ENCODE measurements at places on chromosomes 1 and 21.

DNA sequence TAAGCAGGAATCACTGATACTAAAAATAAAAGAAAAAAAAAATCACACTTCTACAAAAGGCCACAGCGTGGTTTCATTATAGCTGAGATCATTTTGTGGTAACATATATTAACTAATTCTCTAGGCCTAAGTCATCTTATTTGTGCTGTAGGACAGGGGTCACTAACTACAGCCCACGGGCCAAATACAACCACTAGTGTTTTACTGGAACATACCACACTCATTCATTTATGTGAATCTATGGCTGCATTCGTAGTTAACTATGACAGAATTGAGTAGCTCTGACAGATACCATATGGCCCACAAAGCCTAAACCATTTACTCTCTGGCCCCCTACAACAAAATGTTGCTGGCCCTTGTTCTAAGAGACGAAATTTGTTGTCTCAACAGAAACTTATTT lies 224.4 kb downstream of the VAV3 start:
- DNase-seq: no peak

GRCh38 chr1:23356471-23357137 lies 12.5 kb upstream of the HNRNPR start:
- no peak for DNase-seq

DNA sequence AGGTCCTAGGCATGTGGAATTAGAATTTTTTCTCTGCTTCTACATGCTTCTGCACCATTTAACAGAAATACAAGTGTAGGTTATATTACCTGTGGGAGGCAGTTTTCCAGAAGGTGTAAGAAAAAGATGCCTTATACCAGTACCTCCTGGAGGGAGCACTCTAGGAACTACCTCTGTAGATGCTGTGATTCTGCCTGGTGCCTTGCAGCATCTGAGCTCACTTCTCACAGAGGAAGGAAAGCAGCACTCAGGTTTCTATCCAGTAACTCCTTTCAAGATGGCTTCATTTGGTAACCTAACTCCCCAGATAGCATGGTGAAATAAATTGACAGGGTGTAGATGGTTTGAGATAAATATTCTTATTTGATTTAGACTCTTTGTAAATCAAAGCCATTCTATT lies 50.3 kb downstream of the GIPC2 start:
- no peak for DNase-seq

DNA sequence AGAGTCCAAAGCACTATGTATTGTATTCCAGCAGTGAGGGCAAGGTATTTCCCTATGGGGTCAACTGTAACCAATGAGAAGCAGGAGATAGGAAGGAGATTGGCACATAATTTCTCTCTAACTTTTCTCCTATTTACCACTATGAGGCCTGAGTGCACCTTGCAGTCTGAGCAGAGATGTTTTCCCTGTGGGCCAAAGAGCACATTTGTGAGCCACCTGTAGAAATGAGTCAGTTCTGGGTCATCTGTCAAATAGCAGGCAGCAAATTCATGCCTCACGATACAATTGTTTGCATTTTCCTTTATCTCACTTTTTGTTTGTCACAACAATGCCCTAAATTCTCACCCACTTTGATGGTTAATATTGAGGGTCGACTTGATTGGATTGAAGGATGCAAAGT lies 547.2 kb upstream of the NCAM2 start:
- DNase-seq: no peak

DNA sequence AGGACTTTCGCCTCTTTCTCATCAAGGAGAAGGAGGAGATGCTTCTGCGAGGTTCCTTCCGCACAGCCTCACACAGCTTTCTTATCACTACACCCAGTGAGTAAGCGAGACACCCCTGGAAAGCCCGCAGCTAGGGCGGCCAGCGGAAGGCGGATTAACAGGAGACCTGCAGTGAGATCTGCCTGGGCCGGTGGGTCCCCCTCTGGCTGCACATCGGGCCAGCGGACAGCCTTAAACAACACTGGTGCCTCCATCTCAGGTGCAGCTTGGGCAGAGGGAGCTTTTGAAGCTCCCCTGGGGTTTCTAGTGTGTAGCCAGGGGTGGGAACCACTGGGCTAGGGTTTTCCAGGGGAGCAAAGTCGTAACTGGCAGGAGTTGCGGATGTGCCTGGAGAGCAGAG lies 17.5 kb upstream of the MTARC1 start:
- no peak for DNase-seq

GRCh38 chr1:6822530-6823359 lies 37.5 kb downstream of the CAMTA1 start:
- DNase-seq: no peak

DNA sequence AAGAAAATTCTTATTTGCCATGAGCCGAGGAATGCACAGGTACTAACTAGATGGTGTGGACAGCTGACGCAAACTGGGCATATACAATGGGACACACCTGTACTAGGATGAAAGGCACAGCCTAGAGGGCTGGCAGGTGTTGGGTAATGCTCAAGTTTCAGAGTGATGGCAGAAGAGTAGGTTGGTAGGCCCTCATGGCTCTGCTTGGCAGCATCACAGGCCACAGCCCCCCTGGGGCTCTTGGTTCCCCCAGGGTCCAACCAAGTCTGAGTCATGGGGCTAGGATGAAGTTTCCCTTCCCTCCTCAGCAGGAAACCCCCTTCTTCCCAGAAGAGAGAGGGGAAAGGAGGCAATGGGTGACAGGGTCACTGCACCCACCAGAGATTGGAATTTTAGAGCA lies 35.2 kb downstream of the SPEN start:
- DNase-seq: peak; percentile 26

DNA sequence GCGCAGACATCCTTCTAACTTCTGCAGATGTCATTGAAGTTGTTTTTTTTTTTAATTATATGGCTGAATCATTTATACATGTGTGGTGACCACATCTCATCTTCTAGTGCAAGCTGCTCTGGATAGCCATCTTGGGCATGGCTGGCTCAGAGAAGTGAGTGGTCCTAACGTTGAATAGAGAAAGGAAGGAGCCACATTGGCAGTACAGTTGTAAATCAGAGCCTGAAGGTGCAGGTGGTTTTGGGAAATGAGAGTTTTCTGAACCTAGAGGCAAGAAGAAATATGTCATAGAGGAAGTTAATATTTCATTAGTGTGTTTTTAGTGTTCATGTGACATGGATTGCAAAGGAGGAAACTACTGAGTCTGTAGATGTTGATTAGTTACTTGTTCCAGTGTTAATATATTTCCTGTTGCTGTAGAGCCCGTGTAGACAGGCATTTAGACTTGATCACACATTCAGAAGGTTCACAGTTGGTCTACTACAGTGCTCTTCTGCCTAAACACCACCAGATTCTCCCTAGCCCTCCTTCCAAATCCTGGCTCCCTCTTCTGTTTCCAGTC lies 163.7 kb downstream of the ROR1 start:
- DNase-seq: no peak

DNA sequence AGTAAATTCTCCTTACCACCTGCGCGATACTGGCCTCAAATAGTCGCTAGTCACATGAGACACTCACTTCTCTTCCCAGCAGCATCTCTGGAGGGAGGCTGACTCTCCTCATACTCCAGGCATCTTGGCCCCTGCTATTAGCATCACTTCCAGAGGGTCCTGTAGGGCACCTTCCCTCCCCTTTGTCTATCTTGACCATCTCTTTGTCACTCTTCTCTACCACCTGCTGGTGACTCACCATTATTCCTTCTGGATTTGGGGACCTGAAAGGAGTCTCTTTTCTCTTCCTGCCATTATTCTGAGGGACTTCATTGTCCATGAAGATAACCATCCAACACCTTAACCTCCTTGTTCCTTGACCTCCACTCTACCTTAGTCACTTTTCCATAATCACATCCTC lies 31.7 kb upstream of the GPR37L1 start:
- DNase-seq: no peak

GRCh38 chr1:157142201-157142600 lies 4.0 kb upstream of the ETV3 start:
- no peak for DNase-seq

- no peak for DNase-seq
Observed at GRCh38 chr1:228344631-228345072, 62.0 kb downstream of the TRIM11 start.

GRCh38 chr1:1754051-1754815 lies 24.0 kb downstream of the NADK start:
- DNase-seq: no peak

DNA sequence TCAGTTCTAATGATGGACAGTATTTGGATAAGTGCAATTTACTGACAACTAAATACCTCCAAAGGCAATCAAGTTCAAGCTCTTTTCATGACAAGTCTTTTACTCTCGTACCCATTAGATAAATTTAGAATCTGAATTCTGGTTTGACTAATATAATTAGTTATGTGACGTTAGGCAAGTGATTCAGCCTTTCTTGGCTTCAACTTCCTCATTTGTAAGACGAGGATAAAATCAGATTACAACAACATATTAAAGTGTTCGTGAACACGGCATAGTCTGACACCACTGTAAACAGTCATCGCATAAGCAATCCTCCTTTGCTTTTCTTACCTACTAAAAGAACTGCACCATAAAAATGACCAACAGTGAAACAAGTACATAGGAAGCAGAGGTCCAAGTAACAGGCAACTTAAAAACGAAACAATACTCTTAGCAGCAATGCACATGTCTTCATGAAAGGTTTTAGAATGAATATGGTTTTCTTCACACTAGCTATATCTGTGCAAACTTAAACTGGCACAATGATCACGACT lies 25.7 kb downstream of the COA6 start:
- peak; percentile 35 for DNase-seq

DNA sequence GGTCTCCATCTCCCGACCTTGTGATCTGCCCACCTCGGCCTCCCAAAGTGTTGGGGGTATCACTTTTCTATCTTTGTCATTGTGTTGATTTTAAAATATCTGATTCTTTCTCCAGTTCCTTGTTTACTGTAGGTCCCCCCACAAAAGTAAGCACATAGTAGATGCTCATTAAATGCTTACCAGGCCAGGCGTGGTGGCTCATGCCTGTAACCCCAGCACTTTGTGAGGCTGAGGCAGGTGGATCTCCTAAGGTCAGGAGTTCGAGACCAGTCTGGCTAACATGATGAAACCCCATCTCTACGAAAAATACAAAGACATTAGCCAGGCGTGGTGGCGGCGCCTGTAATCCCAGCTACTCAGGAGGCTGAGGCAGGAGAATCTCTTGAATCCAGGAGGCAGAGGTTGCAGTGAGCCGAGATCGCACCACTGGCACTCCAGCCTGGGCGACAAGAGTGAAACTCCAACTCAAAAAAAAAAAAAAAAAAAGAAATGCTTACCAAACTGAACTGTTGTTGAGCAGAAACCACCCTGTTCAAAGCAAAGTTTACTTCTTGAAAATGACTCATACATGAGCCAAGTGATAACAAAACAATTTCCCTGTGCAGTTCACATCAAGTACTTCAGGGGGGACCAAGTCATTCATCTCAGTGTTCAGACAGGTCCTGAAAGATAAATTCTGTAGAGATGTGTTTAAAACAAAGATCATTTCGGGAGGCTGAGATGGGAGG lies 24.3 kb upstream of the NID1 start:
- DNase-seq: no peak

GRCh38 chr1:82721702-82722101 lies 921.0 kb downstream of the ADGRL2 start:
- no peak for DNase-seq

DNA sequence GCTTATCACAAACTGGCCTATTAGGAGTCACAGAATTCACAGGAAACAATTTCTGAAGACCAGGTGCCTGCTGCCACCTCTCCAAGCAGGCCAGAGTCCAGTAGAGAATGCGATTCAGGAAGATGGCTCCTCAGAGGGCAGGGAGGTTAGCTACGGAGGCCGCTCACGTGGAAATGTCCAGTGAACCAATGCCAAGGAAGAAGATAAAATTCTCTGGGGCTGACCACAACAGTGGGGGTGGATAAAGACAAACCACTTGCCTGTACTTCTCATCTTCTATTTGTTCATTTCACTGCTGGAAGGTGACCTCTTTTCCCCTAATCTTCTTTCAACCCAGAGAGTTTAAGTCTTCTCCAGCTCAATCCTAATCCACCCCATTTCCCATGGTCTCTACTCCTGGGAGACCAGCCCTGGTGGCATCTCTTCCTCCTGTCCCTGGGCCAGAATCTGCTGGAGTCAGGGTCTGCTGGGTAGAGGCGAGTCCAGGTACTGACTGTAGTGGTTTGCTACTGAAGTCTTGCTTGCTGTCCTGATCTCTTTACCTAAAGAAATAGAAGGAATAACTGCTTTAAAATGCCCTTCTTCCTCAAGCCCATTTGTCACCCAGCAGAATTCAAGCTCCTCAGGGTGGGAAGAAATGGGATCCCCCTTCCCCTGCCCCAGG lies 3.2 kb downstream of the PSRC1 start:
- DNase-seq: no peak

- peak; percentile 30 for DNase-seq
Observed at GRCh38 chr1:42949312-42950115, 9.2 kb downstream of the SLC2A1 start.

- no peak for DNase-seq
Observed at GRCh38 chr1:68976916-68977610, 480.2 kb upstream of the DEPDC1 start.

DNA sequence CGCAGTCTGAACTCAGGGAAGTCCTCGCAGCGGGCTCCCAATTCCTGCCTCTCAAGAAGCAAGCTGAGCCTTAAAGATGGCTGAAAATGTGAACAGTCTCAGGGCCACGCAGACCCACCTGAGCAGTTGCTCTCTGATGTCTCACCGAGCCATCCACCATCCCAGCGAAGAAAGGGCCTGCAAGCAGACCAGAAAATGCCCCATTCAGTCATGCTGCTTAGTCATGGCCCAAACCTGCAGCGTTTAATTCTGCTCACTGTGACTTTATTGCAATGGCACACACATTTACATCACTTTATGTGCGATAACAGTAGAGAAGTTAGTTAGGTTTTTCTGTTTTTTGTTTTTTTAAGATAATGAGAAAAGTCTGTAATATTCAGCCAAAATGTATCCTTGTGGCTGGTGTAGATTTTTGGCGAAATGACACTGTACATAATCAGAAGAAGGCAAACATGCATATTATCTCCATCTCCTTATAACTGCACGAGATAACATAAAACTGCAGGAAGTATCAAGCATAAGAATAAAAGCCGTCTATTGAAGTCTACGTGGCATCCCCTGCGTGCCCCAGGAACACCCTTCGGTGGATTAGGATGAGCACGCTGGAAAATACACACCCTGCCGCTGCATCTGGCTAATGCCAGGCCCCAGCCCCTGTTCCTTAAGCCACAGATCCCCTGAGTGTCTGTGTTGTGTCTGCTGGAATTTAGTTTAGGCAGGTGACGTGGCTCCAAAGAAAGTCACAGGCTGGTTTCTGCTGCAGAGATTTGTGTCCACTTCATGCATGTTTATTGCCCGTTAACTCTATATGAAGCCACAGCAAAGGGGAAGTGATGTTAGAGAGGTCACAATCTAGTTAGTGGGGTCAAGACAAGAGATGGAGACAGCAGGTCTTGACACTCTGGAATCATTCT lies 119.8 kb upstream of the IRF2BP2 start:
- peak; percentile 77 for DNase-seq

- peak; percentile 73 for DNase-seq
Observed at GRCh38 chr1:182084487-182085316, 23.2 kb upstream of the ZNF648 start.
